ENCODE measurements at places on chromosomes 16 and 17. TPM values are rescaled to one million over a fixed set of nuclear protein-coding genes. Genes with fewer than 3 reads are reported as not detected.

DNA sequence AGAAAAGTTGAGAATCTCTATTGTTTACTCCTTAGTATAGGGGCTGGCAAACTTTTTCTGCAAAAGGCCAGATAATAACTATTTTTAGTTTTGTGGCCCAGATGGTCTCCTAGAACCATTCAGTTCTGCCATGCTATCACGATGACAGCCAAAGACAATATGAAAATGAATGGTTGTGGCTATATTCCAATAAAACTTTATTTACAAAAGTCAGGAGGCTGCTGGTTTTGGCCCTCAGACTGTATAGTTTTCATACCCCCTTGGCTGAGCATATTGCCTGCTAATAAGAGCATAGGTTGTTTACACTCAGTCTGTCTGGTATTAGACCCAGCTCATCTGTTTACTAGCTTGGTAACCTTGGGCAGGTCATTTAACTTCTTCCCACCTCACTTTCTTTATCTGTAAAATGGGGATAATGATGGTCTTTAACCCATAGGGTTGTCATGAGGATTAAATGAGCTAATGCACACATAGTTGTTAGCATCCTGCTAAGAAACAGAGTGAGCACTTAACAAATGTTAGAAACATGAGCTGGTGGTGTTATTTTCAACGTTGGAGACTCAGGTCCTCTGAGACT, 156.3 kb downstream of the MSI2 start:
- DNase-seq, result no peak

The LPCAT2 gene
- 13.1 TPM for total RNA-seq

- DNase-seq, result peak; percentile 21
These were observed 6.9 kb downstream of the PHOSPHO1 start for GRCh38 chr17:49223517-49224197.

DNA sequence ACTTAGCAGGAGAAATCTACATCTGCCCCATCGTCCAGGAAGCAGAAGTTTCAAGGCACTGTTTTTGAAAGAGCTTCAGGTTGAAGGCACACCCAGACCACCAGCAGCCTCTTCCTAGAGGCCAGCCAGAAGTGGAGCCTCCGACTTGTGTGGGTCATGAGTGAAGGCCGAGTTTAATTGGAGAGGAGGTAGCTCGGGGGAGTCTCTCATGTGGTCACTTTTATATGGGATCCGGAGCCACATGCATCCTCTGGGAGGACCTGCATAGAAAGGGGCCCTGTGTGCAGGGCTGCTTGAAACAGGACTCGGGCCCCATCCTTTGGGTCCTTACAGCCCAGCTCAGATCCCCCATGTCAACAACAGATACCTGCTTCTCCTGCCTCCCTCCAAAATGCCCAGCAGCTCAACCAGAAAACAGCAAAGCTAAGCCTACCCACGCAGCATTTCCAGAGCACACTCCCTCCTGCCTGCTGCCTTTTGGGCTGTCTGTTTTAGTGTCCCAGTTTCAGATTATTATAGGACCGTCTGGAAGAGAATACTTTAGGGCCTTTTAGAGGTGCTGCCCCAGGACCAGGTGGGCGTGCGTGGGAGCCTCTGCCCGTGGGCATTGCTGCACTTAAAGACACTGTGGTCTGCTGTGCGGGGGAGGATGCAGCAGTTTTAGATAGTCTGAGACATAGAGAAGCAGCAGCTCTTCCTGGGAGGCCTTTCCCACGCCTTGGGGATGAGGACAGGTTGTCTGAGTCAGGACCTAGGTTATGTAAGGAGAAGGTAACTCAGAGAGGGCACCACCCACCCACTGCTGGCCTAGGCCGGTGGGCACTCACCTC, 29.5 kb downstream of the MPRIP start:
- DNase-seq, result no peak

- DNase-seq, result no peak
These were observed 11.0 kb downstream of the GRIN2A start for GRCh38 chr16:10171221-10171620.

GRCh38 chr16:50309156-50309526, 42.8 kb downstream of the ADCY7 start:
- DNase-seq, result no peak

GRCh38 chr16:47037396-47037745, 63.9 kb upstream of the DNAJA2 start:
- no peak for DNase-seq

DNA sequence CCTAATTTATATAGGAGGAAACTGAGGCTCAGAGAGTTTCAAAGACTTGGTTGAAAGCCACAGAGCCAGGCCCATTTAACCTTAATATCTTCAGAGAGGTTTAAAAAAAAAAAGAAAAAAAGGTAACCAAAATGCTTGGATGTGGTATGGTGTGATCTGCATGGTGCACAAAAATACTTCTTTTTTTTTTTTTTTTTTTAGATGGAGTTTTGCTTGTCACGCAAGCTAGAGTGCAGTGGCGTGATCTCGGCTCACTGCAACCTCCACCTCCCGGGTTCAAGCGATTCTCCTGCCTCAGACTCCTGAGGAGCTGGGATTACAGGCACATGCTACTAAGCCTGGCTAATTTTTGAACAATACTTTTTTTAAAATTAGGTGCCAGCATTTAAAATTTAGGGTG, 101.8 kb downstream of the XYLT1 start:
- no peak for DNase-seq

The ZFPM1 gene
- total RNA-seq, result 14.6 TPM

DNA sequence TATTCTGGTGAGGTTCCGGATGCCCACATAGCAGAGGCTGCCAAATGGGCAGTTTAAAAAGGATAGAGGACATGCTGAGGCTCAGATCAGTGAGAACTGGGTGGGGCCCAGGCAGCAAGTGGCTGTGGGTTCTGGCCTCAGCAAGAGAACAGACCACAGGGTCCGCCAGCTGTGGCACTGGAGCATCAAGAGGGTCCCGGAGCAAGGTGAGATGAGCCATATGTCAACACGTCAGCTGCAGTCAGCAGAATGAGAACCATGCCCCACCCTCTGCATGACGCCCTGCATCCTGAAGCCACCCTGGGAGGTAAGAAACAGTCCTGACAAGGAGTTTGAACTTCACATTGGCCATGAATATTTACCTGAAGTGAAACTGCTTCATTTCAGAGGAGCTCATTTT, 20.1 kb upstream of the CCL5 start:
- DNase-seq, result no peak

DNA sequence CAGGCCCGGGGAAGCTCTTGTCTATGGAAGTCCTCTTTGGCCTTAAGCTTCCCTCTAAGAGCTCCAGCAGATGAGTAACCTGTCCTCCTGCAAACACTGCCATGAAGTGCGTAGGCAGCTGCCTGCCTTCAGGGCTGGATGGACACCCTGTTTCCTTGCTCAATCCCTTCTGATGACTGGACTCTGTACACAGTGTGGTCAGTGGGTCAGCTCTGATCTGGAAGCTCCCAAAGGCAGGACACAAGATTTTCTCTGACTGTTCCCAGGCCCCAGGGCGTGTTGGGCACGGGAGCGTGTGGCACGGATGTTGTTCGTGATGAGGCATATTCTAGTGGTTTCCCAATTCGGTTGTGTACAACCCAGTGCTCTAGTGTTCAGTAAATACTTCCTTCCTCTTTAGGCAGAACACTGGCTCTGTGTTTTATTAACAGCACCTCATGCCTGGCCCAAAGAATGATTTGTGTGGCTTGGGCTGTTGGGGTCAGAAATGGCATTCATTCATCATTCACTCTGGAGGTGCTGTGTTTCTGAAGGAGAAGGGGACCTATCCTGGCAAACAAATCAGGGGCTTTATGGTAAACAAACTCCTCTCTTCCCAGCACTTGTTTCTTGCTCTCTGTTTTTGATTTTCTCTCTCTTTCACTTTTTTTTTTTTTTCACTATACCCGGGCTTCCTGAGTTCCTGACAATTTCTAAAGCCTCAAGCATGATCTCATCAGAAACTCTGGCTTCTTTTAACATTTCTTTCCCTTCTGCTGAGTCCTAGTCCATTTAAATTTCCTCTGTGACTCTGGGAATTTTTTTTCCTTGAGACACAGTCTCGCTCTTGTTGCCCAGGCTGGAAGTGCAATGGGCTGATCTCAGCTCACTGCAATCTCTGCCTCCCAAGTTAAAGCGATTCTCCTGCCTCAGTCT, 12.0 kb upstream of the RNF157 start:
- DNase-seq, result no peak

The SLC16A13 gene
- 6.8 TPM for total RNA-seq

- no peak for DNase-seq
These were observed 3.9 kb downstream of the NAGS start for GRCh38 chr17:44008205-44008909.

The KCNH6 gene
- not detected for total RNA-seq
